ENCODE measurements at places on chromosomes 3 and 15.

GRCh38 chr3:176848431-176849214 is 348.7 kb downstream of the TBL1XR1 start:
- no peak for DNase-seq

- DNase-seq: no peak
These were observed 398.9 kb upstream of the TPRG1 start for GRCh38 chr3:188772886-188773285.

GRCh38 chr15:48719668-48720067 is 74.2 kb upstream of the FBN1 start:
- no peak for DNase-seq

- no peak for DNase-seq
These were observed 463.0 kb downstream of the ERC2 start for GRCh38 chr3:56005196-56005805.

DNA sequence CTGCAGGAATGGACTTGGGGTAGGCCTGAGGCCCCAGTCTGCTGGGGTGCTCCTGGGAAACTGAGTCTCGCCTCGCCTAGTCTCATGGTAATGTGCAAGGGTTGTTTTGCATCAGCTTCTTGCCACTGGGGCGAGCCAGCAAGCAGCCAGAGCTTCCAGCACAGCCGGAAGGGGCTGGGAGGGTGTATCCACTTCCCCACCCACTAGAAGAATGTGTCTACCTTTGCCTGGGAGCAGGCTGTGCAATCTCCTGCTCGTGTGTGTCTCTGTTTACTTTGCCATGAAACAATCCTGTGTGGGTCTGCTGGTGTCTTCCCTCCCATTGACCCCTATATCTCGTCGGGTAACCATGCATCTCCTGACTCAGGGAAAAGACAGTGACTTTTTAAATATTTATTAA is 21.8 kb upstream of the ERICH6 start:
- DNase-seq: no peak

DNA sequence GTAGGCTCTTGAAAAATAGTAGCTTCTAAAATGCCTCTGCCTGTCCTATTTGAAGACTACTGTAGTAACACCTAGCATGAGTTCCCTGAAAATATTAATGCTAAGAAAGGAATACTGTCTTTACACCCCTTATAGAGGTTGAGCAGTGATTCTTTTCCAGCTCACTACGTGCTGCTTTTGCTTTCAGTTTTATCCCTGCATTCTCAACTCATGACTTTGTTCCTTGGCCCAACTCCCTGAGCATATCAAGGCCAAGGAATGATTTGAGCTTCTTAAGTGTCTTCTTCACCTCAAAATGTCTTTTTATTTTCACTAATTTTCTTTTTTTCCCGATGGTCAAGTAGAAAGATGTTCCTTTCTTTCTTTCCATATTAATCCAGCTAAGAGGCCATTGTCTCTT is 16.5 kb upstream of the P2RY13 start:
- no peak for DNase-seq

DNA sequence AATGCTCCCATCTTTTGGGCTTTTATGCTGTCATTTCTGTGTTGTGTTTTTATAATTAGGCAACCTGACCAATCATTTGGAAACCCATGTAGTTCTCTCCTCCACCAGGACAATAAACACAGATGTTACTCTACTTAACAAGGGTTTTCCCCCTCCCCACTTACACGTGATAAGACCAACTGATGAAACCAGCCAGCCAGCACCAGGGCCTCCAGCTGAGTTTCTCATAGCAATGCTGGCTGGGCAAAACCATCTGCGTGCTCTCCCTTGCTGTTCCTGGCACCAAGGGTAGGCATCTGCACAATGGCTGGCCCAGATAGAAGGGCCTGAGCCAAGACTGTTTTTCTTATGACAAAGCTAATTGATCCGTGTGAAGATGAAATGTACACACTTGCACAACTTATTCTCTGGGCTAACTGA is 310.4 kb downstream of the PLCL2 start:
- peak; percentile 0 for DNase-seq

DNA sequence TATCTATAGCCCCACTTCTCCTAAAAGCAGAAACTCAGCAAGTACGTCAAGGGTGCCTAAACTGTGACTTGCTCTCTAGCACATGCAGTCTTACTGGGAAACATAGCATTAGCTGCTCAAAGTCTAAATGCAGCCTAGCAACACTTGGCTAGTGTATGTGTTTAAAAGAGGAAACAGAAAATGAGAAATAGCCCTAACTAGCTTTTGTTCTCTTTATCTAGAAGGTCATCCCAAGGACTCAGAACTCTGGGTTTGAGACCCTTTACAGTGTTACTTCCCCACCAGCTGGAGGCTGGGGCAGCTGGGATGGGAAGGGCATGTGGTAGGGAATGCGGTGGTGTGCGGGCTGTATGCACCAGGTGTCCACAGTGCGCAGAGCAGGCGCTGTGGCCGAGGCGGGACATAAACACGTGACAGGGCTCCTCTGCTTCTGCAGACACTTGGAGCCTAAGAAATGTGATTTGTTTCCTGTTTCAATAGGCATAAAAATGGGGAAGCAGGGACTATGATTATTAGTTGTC is 13.3 kb downstream of the ETV5 start:
- DNase-seq: no peak

- no peak for DNase-seq
These were observed 123.1 kb downstream of the ZMAT3 start for GRCh38 chr3:178948546-178948945.

DNA sequence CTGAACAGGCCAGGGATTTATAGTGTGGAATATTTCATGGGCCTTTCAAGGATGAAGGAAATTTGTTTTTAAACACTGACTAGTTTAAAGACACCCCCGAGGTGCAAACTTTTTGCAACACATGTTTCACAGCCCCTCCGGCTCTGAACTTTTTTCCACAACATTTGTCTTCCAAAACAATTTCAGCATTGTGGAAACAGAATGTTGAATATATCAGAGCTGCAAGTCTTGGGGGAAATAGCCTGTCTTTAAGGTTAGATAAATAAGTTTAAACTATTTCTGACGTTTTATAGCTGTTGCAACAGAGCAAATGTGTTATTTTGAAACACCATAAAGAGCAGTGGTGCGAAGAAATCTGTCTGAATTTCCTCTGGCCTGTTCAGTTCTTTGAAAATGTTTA is 229.2 kb upstream of the GOLGA6L4 start:
- no peak for DNase-seq

GRCh38 chr3:89685731-89686130 is 578.3 kb downstream of the EPHA3 start:
- DNase-seq: peak; percentile 98

DNA sequence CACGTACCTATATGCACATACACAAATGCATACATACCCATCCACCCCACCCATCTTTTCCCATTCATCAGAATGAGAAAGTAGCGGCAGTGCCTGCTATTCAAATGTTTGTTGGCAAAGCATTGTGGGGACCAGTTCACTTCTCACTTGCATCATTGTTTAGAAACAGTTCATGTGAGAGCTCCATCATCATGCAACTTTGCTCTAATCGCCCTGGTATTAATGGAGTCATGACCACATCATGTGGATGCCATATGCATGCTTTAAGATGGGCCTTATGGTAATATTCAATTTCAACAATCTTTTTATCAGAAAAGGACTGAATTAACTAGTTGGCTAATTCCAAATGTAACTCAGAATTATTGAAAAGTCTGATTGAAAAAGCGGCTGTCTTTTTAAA is 80.5 kb downstream of the LRTM1 start:
- DNase-seq: no peak

DNA sequence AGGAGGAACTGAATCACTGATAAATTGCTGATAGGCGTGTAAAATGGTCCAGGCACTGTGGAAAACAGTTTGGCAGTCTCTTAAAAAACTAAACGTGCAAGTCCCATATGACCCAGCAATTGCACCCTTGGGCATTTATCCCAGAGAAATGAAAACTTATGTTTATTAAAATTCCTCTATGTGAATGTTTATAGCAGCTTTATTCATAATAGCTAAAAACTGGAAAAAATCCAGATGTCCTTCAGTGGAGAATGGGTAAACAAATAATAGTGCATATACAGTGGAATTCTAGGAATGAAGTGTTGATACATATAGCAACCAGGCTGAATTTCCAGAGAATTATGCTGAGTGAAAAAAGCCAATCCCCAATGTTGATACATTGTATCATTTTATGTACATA is 482.2 kb upstream of the PDZRN3 start:
- DNase-seq: no peak

DNA sequence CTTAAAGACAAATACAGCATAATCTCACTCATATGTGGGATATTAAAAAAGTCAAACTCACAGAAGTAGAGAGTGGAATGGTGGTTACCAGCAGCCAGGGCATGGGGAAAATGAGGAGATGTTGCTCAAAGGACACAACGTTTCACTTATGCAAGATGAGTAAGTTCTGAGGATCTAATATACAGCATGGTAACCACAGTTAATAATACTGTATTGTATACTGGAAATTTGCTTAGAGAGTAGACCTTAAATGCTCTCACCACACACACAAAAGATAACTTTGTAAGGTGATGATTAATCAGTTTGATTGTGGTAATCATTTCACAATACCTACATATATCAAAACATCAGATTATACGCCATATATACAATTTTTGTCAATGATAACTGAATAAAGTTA is 60.0 kb downstream of the MYH15 start:
- no peak for DNase-seq

DNA sequence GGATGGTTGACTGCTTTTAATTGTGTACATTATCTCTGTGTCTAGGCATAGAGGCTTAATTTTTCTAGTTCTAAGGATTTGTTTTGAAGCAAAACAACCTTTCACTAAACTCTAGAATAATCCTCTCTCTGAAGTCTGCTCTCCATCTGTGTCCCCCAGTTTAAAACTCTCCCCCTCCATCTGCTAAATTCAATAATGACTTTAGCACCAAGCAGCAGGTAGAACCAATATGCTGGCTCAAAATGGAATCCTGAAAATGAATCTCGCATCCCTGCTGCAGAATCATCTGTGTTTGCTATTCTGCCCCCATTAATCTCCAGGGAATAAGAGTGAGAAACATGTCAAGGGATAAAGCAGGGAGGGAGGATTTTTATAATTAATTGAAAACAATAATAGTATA is 111.8 kb downstream of the TUSC7 start:
- no peak for DNase-seq

GRCh38 chr3:120928991-120929390 is 21.0 kb downstream of the STXBP5L start:
- DNase-seq: no peak

GRCh38 chr3:141421639-141422319 is 53.5 kb downstream of the ZBTB38 start:
- DNase-seq: no peak

GRCh38 chr15:40743921-40744814 is 10.9 kb downstream of the RMDN3 start:
- no peak for DNase-seq

GRCh38 chr3:70072754-70073153 is 73.2 kb downstream of the SAMMSON start:
- no peak for DNase-seq

- DNase-seq: no peak
These were observed 9.7 kb upstream of the CMTM7 start for GRCh38 chr3:32381922-32382321.

DNA sequence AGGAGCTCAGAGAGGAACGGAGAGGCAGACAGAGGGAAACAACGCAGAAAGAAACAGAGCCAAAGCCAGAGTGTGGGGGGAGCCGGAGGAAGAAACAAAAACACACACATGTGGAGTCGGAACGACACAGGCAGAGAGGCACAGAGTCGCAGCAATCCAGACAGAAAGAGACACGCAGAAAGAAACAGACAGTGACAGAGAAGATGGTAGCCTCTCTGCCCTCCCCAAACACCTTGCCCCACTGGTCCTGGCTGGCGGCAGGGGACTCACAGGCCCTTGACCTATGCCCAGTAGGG is 1.7 kb downstream of the NCKIPSD start:
- no peak for DNase-seq

DNA sequence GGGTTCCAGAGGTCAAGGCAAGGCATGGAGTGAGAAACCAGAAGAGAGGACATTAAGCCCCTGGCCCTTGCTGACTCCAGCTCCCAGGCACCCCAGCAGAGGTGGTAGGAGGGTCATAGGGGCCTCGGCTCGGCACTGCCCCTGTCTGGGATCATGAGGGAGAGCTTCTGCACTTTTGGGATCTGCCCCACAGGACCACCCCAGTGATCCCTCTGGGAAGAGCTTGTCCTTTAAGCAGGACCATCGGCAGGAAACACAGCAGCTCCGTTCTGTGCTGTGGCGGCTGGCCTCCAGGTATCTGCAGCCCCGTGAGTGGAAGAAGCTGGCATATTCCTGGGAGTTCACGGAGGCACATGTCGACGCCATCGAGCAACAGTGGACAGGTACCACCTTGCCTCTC is 35.5 kb downstream of the ANKDD1A start:
- no peak for DNase-seq

- no peak for DNase-seq
These were observed 279.4 kb upstream of the ARL6 start for GRCh38 chr3:97485206-97485605.

GRCh38 chr15:50377867-50378751 is 23.1 kb upstream of the GABPB1 start:
- DNase-seq: no peak

DNA sequence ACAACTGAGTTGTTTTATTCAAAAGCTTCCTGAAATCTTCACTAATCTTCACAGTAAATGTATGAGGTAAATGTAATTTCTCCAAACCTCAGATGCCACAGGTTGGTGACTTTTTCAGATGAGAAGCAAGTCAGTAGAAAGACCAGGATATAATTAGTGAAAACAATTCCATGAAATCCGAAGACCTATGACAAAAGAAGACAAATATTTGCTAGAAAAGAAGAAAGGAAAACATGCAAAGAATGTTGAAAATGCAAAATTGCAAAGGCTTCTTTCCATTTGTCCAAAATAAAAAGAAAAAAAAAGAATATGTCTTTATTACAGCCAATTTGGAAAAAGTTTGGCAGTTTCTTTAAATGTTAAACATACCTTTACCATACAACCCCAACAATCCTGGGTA is 88.3 kb upstream of the MYRIP start:
- no peak for DNase-seq

DNA sequence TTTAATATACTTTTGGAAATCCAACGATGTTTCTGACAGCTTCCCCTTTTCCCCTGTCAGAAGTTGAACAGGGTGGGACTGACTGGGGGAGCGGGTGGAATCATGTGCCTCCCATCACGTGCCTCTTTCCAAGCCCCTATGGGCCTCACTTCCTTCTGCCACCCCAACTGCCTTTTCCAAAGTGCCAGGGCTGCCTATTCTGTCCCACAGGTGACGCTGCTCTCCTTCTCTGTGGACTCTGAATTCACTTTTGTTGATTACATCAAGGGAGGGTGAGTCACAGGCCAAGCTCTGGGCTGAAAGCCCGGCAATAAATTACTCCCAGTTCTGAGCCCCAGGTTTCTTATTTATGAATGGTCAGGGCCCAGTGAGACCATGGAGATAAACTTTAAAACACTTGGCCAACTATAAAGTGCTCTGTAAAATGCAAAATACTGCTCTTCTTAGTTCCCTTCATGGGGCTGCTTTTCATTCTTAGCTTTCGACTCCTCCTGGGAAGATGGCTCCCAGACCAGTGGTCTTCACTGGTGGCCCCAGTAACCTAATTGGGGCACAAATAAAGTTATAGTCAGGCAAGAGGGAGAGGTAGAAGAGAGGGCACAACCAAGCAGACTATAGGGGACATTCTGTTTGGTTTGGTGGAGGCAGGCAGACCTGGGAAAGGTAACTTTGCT is 12.3 kb downstream of the CPNE9 start:
- DNase-seq: no peak

GRCh38 chr15:39453620-39454019 is 127.3 kb upstream of the THBS1 start:
- DNase-seq: no peak

- DNase-seq: no peak
These were observed 77.5 kb downstream of the BOC start for GRCh38 chr3:113288881-113289280.

- DNase-seq: no peak
These were observed 12.6 kb upstream of the LCTL start for GRCh38 chr15:66578286-66578875.
